ENCODE measurements at places on chromosomes 16 and 17.

- DNase-seq, result no peak
Measured at GRCh38 chr16:85622683-85623082, 9.6 kb downstream of the GSE1 start.

DNA sequence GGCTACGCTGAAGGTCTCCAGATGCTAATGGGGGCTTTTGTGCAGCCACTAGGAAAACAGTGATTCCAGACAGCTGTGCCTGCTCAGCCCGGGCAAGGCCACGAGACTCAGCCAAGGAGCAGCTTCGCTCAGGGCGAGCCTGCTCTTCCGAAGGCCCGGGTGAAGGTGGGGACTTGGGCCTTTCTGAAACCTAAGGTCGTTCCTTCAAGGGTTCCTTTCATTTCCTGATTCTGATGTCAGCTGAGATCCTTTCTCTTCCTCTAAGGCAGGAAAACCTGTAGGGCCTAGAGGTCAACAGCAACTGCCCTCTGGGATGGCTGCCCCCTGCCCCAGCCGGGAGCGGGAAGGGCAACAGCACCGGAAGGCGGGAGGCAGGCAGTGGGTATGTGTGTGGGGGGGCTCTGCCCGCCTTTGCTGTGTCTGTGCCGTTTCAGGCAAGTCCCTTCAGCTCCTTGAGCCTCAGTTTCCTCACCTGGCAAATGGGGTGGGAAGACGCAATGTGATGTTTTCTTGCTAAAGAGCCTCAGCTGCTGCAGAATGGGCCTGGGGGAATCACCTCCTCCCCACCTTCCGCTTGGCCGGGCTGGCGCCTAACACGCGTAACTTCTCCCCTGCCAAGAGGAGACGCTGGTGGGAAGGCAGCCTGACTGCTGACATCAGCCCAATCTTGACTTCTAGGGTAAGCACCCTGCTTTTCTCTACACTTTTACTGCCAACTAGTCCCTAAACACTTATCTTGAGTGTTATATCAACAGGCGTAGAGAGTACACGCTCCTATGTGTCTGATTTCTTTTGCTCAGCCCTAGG lies 32.8 kb downstream of the IRF8 start:
- DNase-seq, result no peak

- DNase-seq, result no peak
Measured at GRCh38 chr16:46658925-46659324, 30.1 kb downstream of the VPS35 start.

- no peak for DNase-seq
Measured at GRCh38 chr16:35305476-35305875, 1846.1 kb downstream of the TP53TG3F start.

- no peak for DNase-seq
Measured at GRCh38 chr16:84893849-84894599, 74.2 kb downstream of the CRISPLD2 start.

DNA sequence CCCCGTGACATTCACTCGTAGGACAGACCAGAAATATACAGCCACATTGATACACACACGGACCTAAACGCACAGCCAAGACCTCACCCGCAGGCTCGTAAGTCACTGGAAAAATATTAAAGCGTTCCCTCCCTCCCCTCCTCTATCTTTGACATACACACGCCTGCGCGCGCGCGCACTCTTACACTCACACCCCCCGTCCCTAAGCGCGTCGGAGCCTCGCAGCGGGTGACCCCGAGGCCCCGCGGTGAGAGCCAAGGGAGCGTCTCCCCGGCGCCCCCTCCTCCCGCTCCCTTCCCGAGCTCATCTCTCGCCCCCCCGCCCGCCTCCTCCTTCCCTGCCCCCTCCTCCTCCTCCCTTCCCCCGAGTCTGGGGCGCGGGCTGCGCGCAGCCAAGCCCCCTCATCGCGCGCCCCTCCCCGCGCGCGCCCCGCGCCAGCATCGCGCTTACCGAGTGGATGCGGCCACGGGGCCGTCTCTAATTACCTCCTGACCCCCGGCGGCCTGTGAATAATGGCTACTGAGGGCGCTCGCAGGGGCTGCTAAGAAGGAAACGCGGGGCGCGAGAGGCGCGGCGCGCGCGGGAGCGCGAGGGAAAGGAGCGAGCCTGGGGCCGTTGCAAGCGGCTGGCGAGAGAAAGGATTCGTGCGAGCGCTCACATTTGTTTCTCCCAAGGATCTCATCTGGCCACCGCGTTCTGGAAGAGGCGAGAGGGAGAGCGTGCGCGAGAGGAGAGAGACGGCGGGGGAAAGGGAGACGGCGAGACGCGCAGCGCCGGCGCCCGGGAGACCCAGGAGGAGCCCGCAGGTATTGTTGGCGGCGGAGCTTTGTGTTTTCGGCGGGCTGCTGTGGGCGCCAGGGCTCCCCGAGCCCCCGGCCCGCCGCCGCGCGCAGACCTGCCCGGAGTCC lies 42.4 kb downstream of the RAI1 start:
- DNase-seq, result peak; percentile 45

- DNase-seq, result peak; percentile 60
Measured at GRCh38 chr17:27540318-27541101, 84.3 kb downstream of the KSR1 start.

DNA sequence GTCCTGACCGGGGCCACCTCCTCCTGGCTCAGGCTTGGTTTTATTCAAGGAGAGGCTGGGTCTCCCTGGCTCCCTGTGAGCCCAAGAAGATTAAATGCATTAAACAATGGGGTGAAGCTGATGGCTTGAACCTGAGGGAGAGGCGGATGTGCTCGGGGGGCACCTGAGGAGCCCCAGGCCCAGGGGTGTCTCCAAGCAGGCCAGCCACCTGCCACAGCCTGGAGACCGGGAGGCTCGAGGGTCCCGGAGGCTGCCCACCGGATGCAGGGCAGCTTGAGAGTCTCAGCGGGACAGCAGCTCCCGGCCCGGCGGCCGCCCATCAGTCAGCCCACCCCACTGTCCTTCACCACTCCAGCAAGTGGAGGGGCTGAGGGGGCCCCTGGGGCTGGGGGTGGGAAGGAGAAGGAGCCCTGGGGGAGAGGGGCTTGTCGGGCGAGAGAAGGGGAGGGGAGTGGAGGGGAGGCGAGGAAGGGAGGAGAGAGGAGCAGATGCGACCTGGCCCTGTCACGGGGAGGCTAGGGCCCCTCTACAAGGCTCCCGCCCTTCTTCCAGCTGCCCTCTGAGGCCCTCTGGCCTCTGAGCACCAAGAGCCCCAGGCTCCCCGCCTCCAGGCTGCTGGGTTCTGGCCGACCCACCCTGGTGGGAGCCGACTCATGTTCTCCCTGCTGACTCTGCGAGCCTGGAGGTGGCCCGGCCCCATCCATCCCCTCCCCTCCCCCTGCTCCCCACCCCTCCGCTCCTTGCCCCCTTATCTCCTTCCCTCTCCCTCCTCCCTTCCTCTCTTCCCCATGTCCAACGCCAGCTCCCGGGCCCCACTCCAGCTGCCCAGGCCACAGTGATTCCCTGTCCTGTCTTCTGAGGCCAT lies 13.2 kb downstream of the CD7 start:
- no peak for DNase-seq

GRCh38 chr17:58335061-58335731 lies 6.6 kb upstream of the TSPOAP1 start:
- DNase-seq, result no peak

GRCh38 chr17:9931144-9931741 lies 26.2 kb upstream of the RCVRN start:
- DNase-seq, result no peak

GRCh38 chr16:77946823-77947222 lies 75.5 kb upstream of the CLEC3A start:
- DNase-seq, result no peak
